ENCODE measurements at places on chromosomes 12 and 14. TPM values are rescaled to one million over a fixed set of nuclear protein-coding genes. Genes with fewer than 3 reads are reported as not detected.

- no peak for DNase-seq
Measured at GRCh38 chr14:85358136-85358785, 171.7 kb upstream of the FLRT2 start.

LGR5 gene
- not detected for total RNA-seq

DNA sequence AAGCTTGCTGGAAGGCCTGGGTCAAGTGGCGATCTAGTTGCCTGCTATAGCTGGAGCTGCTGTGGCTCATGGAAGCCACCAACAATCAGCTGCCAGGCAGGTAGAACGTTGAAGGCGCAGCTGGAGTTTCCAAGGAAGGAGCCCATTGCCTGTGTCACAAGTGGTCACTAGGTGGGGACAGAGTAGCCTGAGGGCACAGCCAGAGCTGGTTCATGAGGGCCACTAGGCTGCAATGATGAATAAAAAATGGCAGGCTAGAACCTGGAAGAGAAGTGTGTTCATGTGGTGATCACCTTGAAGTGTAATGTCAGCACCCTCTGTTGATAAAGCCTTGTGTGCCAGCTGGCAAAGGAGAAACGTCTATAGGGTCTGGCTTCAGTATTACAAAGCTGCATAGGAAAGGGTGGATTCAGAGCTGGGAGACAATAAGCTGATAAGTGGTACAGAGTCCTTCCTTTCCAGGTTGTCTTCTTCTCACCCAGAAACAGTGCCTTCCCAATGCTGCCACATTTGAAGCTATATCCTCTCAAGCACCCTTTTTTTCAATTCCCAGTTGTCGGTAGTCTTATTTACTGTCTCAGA, 165.8 kb downstream of the EMP1 start:
- peak; percentile 89 for DNase-seq

DNA sequence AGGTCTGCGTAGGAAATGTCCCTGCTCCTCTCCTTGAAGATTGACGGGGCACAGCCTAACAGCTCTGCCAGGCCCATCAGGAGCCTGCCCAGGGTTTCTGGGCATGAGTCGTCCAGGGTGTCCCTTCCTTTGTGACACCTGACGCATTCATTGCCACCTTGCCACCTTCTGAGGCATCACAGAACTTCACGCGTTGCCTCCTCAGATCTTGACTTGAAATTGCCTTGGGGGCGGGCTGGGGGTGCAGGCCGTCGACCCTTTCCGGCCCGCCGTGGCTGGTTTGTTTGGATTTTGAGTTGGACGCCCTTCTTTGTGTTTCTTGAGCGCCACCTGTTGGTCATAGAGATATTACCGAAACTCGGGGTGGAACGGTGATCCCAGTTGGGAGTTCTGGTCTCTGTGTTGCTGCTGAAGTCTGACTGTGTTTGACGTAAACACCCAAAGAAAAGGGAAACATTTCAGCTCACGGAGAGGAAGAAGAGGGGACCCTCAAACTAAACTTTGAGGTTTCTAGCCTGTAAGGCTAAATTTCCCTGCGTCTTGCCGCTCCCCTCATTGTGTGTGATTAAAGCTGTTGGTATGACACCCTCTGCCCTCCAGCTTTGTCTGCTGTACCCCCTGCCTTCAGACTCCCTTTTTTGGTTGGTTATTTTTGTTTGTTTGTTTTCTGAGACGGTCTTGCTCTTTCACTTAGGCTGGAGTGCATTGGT, 44.6 kb downstream of the MLXIP start:
- DNase-seq: peak; percentile 96

DNA sequence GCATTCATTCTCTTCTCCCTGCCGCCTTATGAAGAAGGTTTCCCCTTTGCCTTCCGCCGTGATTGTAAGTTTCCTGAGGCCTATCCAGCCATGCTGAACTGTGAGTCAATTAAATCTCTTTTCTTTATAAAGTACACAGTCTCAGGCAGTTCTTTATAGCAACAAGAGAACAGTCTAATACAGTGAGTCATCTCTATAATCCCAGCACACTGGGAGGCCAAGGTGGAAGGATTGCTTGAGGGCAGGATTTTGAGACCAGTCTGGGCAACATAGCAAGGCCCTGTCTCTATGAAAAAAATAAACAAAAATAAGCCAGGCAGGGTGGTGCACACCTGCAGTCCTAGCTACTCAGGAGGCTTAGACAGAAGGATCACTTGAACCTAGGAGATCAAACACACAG, 259.9 kb downstream of the CEP128 start:
- DNase-seq: no peak

- DNase-seq: peak; percentile 37
Measured at GRCh38 chr12:6782850-6783566, 6.3 kb upstream of the CD4 start.

GRCh38 chr12:107025671-107026070, 38.7 kb upstream of the MTERF2 start:
- no peak for DNase-seq
